Cerebellum (tissue), 4 donors: ENCODE measurements at places on chromosomes 7 and 10. TPM values are rescaled to one million over a fixed set of nuclear protein-coding genes. Genes with fewer than 3 reads are reported as not detected.
A peak's percentile ranks its signal among the peaks of the same experiment; 100 is the strongest.

- no peak for DNase-seq
These were observed 565.3 kb upstream of the GALNT17 start for GRCh38 chr7:70566671-70567070.

- no peak for DNase-seq
These were observed 97.0 kb upstream of the PPIF start for GRCh38 chr10:79250259-79250658.

DNA sequence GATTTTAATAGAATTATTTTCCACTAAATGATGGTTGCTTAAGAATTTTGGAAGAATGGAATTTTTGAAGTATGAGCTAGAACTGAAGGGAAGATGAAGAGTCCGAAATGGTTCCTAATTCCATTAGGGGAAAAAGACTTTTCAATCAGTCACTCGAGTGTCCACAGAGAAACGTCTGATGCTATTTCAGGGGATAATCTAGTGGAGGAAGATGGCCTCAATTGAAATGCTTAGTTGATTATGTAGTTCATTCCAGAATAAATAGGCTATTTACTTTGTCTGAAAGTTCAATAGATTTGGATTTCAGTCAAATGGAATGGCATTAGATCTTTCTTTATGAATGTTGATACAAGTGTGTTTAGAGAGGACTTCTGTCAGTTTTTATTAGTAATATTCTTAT is 365.4 kb downstream of the NRG3 start:
- DNase-seq = no peak

DNA sequence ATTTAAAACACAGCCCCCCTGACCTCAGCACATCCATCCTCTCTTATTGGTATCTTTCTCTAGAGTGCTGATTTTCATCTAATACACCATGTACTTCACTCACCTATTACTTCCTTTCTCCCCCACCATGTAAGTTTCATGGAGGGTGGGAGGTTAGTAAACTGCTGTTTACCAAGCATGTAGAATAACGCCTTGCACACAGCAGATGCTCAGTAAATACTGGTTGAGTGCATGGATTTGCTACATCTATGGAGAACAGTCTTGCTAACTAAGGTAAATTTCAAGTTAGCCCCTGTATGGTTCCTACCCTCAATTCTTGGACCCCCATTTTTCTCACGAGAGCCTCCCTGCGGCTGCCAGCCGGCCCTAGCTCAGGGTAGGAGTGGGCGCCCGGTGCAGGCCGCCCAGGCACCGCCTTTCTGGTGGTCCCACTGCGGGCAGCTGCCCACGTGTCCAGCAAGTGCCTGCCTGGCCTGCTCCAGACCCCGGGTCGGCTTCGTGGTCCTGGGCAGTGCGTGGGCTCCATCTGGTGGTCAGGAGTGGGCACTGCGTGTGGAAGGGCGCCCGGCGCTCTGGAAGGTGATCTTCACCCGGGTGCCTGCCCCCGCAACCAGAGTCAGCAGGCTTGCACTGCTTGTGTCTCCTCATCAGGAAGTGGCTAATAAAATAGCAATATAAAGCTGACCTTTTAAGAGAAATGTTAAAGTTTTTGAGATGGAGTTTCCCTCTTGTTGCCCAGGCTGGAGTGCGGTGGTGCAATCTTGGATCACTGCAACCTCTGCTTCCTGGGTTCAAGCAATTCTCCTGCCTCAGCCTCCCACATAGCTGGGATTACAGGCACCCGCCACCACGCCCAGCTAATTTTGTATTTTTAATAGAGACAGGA is 63.4 kb upstream of the DNAJB6 start:
- DNase-seq = peak; percentile 77

DNA sequence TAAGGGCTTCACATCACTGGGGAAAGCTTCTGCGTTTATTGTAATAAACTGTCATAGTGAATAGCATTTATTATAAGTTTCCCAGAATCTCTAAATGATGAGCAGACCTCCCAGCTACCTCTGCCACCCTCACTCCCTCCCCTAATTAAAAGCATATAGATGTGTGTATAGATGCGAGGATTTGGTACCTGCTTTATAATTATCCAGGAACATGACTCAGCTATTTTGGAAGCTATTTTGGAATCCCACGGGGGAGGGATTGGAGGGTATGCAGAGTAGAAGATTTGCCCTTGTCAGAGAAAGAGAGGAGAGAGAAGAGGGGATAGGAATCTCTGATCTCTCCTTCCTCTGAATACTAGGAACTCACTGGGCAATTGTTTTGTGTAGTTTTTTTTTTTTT is 455.3 kb downstream of the ADRA2A start:
- DNase-seq = no peak

DNA sequence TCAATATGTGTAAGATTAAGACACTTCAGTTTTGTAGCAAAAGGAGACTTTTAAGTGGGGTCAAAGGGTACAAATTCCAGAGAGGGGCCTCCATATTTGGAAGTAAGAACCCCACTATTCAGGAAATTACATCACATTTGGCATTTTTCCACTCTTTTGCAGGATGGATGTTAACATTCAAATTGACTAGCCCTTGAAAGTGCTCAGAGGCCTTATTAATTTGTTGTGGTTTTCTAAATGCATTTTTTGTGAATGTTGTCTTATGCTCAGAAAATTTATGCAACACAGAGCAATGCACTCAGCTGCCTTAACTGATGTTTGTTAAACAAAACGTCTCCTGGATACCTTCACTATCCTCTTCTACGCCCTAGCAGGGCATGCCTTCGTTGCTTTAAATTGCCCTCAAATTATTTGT is 50.9 kb upstream of the PDLIM1 start:
- DNase-seq = no peak

GRCh38 chr7:70855373-70855772 is 276.6 kb upstream of the GALNT17 start:
- peak; percentile 44 for DNase-seq

GRCh38 chr7:87234949-87235348 is 15.4 kb upstream of the TMEM243 start:
- DNase-seq = no peak

DNA sequence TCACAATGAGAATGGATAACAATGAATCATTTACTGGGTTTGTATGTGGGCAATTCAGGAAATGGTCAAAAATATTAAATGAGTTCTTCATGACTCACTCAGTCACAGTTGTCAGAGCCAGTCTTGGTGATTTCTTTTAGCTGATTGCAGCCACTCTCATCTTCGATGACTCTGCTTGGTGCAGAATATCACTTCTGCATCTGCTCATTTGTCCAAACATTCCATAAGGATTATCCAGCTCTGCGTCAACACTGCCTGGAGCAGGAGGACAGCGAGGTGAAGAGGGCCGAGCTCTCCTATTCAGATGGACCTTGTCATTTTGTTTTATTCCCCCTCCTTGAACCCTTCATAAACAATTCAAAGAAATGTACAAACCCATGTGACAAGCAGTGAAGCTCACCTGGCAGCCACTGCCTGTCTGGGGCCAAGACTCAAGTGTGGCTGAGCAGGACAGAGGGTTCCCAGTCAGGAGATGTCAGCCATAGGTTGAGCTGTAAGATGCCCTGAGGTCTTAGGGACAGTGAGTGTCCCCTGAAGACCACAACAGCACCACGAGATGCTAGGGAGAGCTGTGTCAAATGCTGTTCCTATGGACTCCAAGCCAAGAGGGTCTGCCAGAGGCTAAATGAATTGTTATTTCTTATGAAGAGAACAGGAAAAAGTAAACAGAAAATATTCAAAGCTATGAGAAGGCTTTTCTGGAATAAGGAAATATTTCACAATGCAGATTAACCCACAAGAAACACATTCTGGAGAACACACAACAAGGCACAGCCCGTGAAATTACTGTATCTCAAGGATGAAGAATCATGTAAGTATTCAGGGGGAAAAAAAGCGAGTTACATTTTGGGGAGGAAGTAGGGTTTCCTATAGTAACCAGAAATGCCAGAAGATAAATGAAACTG is 33.1 kb upstream of the EGFR start:
- no peak for DNase-seq

DNA sequence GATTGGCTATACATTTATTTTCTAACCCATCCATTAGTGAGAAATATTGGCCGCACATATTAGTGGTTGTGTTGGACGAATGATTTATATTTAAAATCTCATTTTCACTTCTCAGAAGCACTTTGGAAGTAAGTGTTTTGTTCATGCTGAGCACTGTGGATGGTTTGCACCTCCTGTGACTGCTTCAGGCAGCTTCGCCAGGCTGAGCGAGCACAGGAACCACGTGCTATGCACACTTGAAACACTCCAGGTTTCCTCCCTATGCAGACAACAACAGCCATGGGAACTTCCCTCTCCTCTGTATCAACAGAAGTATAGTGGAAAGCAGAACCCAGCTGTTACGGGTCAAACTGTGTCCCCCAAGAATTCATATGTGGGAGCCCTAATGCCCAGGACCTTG is 67.3 kb upstream of the WDR11 start:
- no peak for DNase-seq

- DNase-seq = no peak
These were observed 39.4 kb upstream of the TNRC18 start for GRCh38 chr7:5463031-5463430.

DNA sequence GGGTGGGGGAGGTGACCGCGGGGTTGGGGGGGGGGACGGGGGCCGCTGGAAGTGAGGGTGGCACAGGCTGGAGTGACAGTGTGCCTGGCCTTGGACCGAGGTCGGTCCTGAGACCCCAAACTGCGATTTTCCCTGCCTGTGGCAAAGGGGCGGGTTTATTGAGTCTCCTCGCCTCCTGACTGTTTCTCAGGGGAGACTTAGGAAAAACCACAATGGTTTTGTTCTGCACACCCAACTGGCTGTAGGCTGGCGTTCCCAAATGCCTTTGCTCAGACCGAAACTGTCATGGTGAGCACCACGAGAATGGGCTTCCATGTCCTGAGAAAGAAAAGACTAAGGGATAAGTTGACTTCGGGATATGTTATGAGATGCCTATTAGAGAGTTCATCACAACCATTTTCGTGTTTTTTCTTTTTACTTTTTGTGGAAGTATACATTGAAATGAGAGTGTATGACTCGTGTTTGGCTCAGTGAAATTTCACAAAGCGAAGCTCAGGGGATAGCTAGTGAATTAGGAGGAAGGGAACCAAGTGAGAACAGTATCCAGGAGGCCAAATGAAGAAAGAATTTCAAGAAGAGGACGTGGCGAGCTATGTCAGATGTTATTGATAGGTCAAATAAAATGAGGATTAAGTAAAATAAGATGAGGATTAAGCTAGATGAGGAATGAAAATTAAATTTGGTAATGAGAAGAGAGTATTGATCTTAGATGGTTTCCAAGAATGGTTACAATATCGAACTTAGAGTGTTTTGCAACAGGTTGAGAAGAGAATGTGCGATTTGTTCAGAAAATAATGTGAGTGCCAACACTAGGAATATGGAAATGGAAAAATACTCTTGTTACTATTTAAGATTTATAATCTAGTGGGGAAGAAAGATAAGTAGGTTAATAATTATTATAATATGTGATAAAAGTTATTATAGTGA is 918 bp downstream of the NET1 start:
- DNase-seq = peak; percentile 53

DNA sequence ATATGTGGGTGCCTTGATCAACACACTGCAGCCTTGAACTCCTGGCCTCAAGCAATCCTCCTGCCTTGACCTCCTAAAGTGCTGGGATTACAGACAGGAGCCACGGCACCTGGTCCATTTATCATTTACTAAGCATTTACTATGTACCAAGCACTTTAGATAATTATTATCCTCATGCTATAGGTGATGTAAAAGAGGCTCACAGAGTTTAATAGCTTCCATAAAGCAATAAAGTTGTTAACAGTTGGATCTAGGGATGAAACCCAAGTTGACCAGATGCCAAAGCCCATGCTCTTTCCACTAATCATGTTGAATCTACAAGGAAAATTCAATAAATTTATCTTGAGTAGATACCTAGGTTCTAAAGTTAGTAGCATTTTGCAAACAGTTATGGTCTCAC is 5.0 kb downstream of the NAPEPLD start:
- no peak for DNase-seq

DNA sequence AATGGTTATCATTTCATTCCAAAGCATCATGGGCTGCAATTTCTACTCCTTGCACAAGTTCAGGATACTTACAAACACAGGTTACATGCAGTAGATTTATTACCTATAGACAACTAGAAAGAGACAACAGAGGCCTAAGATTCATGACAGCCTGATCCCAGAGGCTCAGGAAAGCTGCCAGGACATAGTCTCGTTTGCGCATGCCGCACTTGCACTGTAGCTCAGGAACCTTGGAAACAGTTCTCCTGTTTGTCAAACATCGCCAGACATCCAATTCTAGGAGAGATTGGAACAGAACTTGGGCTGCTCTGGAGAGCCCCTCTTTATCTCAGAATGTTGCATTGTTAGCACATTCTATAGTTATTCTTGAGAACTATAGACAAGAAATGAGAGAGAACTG is 216.2 kb upstream of the CDC14C start:
- DNase-seq = no peak

GRCh38 chr10:30036341-30036740 is 23.0 kb downstream of the JCAD start:
- DNase-seq = no peak

DNA sequence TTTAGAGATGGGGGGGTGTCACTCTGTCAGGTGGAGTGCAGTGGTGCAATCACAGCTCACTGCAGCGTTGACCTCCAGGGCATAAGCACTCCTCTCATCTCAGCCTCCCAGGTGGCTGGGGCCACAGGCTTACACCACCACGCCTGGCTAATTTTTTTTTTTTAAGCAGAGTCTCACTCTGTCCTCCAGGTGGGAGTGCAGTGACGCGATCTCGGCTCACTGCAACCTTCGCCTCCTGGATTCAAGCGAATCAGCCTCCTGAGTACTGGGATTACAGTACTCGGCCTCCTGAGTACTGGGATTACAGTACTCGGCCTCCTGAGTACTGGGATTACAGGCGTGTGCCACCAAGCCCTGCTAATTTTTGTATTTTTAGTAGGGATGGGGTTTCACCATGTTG is 23.6 kb upstream of the PPIA start:
- no peak for DNase-seq

DNA sequence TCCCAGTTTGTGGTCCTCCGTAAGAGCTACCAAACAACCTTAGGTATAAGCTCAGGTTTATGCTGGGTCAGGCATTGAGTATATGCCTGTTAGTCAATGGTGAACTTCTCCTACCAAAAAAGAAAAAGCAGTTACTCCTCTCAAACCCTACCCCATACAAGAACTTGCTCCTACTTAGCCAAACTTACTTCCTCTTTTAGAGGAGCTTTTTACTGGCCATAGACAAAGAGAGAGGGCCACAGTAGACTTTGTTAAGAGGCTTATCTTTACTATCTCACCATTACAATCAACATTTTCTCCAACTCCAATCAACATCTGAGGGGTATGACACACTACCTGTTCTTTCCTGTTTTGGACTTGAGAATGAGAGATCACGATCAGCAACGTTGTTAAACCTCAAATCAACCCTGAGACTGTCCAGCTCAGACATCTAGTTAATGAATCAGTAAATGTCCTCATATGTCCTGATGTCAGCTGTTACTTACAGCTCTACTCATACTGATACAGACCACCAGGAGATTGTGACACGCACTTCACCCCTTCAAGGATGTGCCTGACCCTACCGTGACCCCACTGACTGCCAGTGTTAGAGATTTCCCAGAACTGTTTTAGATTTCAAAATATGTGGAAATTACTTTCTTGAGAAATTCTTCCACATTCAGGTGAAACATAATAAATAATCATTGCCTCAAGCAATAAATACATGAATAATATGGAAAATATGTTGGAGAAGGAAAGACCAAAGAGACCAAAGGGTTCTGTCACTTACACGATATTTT is 18.4 kb upstream of the CCDC71L start:
- no peak for DNase-seq

Gene VWC2
- total RNA-seq = 5.1 TPM

Gene TMEM236
- total RNA-seq = 0.18 TPM

Gene PIK3AP1
- 2.1 TPM for total RNA-seq

Gene IGF2BP3
- 52.7 TPM for total RNA-seq

Gene GJD4
- not detected for total RNA-seq

Gene GNGT1
- total RNA-seq = not detected

Gene OR2F1
- total RNA-seq = 0.09 TPM

Gene COL17A1
- total RNA-seq = 0.09 TPM

Gene STARD3NL
- 66.2 TPM for total RNA-seq

Gene GPR37
- total RNA-seq = 10.7 TPM
